NCI-H1930 (cell line): ENCODE measurements at places on chromosomes 5 and 9.

- DNase-seq, result no peak
Observed at GRCh38 chr9:129198319-129199043, 20.4 kb upstream of the IER5L start.

DNA sequence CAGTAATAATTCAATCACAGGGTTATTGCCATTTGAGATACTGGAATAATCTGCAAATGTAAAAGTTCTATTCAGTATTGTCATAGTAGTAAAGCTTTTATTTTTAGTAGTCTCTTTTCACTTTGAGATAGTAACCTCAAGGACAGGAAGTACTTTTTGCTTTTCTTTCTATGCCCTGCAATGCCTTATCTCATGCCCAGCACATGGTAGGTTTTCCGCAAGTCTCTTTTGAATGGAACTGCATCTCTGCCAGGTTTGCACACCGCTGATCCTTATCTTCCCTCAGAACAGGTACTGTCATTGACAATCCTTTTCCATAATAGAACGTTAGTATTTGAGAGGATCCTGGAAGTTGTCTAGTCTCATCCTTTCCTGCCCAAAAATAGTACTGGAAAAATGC is 91.8 kb upstream of the IFNK start:
- DNase-seq, result no peak

DNA sequence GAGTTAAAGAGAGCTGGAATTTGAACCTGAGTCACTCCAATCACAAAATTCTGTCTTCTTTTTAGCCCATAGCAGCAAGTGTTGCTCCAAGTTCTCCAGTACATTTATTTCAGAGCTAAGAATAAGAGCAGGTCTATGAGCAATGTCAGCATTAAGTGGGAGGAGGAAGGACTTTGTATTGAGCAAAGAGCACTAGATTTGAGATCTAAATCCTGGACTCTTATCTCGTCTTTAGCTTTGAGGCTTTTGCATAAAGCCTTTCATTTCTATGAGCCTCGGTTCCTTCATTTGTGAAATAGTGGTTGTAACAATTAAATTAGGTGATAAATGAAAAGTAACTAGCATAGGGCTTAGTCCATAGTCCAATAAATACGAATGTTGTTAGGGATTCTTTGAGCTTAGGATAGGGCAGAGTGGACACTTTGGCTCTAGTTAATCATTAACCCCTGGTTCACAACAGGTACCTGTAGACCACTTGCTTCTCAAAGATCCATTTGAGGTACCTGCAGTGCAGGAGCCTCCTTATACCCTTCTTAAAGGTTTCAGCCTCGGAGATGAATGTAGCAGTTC is 464.1 kb upstream of the KLF4 start:
- no peak for DNase-seq

- no peak for DNase-seq
Observed at GRCh38 chr5:178204935-178205748, 809 bp downstream of the HNRNPAB start.

- DNase-seq, result no peak
Observed at GRCh38 chr5:109688630-109688969, 1.1 kb upstream of the MAN2A1 start.

GRCh38 chr5:160330212-160330611 is 17.8 kb upstream of the CCNJL start:
- DNase-seq, result no peak

DNA sequence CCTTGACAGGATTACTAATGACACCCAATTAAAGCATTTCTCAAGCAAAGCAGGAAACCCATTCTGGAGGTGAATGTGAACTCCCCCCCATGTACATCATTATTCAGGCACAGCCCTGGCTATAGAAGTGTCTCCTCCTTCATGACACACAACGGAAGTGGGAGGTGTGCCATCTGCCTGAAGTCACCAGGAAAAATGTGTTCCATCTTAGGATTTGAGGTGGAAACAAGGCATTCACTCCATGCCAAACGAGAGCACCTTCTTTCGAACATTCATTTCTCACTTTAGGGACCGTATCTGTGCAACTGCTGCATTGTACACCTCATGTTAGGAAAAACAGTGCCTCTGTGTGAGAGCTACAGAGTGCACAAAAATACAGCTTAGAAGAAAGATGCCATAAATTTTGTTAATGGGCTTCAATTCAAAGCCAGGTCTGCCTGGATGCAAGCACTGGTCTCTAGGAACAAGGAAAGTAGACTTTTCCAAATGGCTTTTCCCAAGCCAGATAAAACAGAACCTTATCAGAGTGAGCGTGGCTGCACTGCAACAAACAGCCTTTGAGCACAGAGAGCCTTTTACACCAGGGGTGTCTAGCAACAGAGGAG is 19.4 kb downstream of the GOLM1 start:
- DNase-seq, result no peak

DNA sequence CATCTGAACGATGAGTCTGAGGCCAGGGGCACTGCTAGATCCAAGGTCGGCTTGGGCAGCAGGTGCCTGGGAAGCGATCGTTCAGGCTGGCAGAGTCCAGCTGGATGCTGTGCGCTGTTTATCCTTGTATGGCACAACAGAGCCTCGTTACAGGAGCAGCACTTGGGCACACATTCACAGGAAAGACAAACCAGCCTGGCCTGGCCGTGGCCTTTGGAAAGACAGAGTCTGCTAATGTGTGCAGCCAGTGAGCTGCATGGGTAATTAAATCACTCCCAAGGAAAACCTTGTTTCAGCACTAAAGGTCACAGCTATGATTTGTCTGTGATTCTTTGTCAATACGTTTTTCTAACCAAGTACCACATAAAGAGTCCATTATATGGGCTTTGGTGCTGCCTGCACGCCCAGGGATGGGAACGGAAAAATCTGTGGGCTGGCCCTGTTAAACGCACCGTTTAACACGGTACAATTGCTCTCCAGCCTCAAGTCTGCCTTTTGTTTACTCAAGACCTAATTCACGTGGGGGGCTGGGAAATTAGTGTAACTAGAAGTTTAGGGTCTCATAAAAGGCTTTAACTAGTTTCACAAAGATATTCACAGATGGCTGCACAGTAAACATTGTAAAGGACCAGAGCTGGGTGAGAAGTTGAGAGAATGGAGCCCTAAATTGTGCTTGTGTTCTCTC is 509.3 kb downstream of the KDM4C start:
- DNase-seq, result no peak

- DNase-seq, result no peak
Observed at GRCh38 chr9:121021301-121021700, 28.8 kb downstream of the C5 start.

DNA sequence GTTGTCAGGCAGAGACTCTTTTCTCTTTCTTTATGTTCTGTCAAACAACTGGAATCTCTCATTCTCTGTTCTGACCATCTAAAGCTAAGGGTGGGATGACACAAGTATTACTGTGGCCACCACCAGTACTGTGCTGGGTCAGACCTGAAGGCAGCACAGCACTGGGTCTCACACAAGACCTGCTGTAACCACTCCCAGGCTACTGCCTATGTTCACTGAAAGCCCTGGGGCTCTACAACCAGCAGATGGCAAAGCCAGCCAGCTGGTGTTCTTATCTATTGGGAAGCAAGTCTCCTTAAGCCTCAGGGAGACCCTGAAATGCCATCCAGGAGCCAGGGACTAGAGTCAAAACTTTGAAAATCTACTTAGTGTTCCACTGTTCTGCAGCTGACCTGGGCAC is 189.5 kb downstream of the SLCO4C1 start:
- DNase-seq, result no peak
